ENCODE measurements at places on chromosomes 12 and 14.

DNA sequence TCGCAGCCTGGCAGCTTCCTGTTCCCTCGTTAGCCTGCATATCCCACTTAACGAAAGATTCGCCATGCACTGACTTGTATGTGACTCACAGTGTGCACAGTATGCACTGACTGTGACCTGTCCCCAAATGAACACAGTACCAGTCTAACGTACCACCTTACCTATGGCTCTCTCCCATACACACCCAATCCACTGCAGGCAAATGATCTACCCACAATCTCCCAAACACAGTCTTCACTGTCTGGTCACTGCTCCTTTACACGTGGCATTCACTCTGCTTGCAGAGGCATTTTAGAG lies 163.5 kb upstream of the EEA1 start:
- DNase-seq = no peak

DNA sequence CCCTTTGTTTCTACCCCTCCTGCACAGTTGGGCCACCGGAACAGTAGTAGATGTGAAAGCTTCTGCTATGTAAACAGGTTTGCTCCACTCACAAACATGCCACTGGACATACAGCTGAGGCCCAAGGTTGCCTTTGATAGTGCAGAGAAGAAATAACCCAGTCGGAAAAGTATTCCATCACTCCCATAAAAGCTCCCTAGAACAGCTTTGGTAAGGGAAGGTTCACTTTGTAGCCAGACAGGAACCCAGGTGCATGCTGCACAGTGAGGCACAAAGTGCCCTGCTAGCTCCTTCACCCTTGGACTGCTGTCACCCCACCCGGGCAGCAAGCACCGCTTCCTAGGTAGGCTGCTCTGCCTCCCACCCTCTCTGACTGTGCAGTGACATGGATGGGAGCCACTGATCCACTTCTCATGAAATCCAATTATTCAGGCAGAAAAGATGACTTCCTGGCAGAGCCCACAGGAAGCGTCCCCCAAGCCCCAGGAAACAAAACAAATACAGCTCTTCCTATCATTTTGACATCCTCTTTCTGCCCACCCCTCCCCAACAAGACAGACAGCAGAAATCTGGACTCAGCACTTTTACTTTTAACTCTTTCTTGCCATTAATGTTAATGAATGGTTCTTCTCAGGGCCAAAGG lies 100.2 kb downstream of the SRGAP1 start:
- DNase-seq = no peak

GRCh38 chr14:37591311-37591940 lies 3.6 kb downstream of the FOXA1 start:
- DNase-seq = no peak

DNA sequence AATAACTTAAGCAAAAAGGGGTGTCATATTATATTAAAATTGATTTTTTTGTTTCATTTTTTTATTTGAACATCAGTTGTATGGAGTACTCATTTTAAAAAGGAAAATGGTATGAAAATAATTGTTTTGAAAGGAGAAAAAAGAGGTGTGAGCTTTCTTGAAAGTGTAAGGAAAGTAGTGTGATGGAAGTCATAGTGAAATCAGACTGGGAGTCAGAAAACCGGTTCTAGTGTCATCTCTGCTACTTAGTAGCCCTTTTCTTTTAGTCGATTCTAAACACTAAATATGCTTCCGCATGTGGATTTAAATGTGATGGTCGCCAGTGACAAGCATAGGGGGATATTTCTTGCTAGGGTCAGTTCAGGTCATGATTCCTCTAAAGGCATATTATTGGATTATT lies 1.8 kb upstream of the DYRK2 start:
- no peak for DNase-seq

GRCh38 chr12:4440187-4440941 lies 5.3 kb downstream of the FGF6 start:
- DNase-seq = no peak

GRCh38 chr14:91402771-91403600 lies 14.6 kb downstream of the CCDC88C start:
- no peak for DNase-seq

DNA sequence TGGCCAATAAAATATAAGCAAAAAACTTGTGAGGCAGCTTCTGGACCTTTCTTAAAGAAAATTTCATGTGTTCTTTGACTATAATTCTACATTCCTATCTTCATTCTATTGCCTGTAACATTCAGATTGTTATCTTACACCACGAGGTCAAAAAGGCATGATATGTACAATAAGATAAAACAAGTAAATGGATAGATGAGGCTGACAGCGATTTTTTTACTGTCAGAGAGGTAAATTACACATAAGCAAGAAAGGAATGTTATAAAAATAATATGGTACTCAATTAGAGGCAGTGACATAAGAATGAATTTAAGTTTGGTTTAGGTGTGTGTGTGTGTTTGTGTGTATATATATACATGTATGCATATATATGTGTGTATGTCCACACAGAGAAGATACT lies 660.0 kb downstream of the C12orf50 start:
- DNase-seq = no peak

- no peak for DNase-seq
Observed at GRCh38 chr14:95452893-95453712, 63.3 kb downstream of the SYNE3 start.

DNA sequence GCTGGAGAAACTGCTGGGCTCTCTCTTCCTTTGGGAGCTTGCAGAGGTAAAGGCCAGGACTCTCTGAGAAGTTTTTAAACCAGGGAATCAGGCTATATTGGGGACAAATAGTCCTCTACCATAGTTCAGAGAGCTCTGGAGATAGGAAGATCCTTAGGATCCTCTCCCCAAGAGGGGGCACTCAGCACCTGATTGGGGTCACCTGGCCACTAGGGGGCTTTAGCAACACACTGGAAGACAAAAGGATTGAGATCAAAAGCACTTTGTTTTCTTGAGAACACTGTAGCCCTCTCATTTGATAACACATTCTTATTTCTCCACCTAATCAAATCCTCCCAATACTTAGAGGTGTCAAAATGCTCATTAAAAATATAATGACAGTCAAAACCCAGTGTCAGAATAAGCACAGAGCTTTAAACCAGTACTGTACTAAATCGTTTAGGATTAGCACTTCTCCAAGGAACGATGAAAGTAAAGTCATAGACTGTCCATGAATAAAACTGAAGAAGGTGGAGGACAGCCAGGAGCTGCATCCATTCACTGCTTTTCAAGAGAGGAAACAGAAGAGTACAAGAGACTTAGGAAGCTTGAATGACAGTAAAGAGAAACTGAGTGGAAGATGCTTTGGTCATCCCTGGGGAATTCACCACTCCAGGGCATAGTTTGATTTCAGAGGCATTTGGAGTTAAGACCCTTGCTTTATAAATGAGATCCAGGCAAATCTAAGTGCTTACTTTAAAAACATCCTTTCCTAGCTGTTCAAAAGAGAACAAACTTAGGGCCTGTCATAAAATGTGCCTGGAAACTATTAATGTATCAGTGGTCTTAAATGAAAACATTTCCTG lies 26.5 kb downstream of the BMP4 start:
- DNase-seq = peak; percentile 14

DNA sequence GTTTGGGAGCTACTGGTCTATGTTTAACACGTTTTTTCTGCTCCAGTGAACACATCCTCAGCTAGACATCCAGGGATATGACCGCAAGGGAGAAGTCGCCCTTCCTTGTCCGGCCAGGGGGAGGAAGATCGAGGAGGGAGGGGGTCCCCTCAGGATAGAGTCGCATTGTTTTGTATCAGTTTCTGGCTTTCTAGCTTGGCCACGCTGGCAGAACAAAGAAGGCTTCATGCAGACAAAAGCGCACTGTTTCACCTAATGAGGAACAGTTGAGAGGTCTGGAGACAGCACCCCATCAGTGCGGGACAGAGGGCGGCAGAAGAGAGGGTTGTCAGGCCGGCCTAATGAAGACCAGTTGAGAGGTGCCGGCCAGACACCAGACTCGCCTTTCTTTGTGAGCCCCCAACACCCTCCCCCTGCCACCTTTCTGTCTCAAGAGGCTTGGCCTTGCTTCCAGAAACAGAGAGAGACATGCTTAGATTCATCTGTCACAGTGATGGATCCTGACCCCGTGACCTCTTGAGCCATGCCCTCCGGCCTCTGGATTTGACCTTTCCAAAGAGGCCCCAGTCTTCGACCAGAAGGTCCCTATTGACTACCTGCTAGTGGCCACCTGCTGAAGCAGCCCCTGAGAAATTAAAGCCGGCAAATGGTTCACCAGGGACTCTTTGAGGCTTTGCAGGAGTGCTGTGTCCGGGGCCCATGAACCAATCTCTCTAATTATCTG lies 254.7 kb upstream of the TBX3 start:
- no peak for DNase-seq
